ENCODE measurements at places on chromosomes 7 and 10.

DNA sequence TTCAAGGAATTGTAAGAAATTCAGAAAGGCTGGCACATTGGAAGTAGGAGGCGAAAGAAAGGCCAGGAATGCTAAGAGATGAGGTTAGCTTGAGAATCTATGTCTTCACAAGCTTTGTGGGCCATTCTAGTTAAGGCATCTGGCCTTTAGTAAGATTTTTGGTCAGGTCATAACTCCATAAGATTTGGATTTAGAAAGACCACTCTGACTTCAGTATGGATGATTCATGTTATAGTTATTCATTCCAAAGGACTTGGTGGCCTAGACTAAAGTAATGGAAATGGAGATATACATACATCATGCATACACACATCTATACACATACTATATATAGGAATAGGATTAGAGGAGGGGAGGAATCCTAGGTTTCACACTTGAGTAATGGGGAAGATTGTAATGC lies 77.5 kb downstream of the SEPTIN7 start:
- no peak for DNase-seq

GRCh38 chr7:77441046-77441445 lies 24.9 kb upstream of the GSAP start:
- DNase-seq: no peak

GRCh38 chr10:118307220-118307619 lies 34.9 kb downstream of the FAM204A start:
- peak; percentile 23 for DNase-seq

DNA sequence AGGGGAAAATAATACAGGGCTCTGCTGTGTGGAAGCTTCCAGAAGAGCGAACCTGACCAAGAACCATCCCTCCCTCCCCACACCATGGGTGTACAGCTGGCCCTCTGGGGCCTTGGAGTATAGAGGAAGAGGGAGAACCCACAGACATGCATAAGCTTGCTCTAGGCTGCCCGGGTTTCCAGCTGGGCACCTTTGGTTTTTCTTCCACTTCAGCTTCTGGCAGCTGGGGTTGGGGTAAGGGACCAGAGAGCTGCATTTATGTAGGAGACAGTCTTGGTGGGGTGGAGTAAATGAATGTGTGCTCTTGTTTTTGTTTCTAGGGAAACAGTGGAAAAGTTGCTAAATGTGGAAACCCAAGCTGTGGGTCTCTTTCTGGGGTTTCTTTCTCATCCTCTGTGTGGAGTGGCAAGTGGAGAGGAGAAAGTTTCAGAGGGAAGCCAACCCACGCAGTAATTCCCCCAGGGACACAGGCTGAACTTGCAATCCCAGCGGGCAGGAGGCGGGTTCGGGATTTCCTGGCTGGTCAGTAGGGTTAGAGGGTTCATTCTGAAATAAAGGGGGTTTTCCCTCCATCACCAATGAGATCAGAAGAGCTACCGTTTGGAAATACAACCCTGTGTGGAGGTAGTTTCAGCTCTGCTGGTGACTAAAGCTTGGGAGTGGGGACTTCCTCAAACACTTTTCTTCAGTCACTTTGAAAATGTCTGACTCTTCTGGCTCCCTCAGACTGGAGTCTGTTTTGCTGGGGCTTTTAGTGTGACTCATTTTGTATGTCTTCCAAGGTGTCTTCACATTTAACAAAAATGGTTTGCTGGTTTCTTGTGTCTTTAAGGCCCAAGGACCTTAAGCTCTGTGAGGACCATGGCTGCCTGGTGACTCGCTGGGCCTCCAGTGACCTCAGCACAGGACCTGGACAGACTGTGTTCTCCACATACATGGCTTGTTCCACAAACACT lies 22.2 kb upstream of the SRGN start:
- no peak for DNase-seq

DNA sequence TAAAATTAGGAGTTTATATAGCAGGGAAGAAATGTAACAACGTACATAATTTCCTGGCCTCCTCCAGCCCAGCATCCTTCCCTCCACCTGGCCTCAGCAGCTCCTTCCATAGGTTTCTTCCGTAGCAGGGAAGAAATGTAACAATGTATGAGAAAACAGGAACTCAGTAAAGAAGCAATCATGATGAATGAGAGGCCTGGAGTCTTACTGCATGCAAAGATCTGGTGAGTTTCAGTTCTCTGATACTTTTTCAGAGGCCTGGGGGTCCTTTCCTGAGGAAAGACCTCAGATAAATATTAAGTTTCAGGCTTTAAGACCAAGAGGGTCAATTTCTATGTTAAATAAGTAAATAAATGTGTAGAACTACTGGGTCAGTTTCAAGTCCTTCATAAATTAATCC lies 155.7 kb upstream of the C7orf33 start:
- no peak for DNase-seq

DNA sequence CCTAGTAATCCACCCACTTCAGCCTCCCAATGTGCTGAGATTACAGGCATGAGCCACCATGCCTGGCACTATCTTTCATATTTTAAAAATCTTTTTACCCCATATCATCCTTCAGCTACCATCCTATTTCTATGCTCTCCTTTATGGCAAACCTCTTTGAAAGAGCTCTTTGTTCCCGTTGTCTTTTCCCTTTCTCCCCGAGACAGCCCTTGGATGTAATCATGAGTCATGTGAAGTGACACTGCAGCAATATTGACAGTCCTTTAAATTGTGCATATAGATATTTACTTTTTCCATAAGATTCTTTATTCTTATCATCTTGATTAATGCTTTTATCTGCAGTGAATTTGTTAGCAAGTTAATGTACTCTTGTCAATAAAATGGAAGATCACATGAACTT lies 286.6 kb downstream of the ANKRD7 start:
- no peak for DNase-seq

- no peak for DNase-seq
Observed at GRCh38 chr10:74377476-74377875, 226.5 kb downstream of the ADK start.

DNA sequence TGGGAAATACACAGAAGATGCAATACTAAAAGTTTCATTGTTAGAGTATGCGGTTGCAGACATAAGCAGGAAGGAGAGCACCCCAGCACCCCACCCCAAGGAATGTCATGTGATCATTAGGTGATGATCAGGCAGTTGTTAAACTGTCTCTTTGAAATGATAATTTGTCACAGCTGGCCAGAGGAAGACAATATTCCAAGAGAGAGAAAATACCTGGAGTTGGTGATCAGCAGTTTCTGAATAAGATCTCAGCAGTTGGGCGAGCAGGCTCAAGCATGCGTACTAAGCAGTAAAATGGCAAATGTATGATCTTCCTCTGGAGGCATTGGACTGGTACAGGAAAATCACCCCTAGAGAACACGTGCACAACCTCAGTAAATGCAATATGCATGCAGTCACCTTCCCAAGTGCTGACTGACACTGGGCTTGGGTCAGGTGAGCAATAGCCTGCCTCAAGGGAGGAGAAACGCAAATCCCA lies 250.1 kb upstream of the MBL2 start:
- no peak for DNase-seq

DNA sequence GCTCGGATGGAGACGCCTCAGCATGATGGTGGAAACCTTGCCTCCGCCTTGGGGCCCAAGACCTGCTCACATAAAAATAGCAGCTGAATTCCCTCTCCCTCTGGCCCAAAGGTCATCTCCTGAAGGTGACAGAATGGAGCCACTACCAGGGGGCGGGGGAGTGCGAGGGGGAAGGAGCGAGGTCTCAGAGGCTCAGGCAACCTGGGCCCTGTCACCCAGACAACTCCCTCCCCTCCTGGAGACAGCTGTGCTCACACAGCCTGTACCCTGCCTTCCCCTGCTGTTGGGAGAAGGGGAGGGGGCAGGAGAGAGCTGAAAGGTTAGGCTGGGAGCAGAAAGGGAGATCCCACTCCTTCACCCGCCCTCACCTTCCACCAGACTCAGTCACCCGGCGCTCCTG lies 173.0 kb upstream of the RHEB start:
- DNase-seq: no peak

DNA sequence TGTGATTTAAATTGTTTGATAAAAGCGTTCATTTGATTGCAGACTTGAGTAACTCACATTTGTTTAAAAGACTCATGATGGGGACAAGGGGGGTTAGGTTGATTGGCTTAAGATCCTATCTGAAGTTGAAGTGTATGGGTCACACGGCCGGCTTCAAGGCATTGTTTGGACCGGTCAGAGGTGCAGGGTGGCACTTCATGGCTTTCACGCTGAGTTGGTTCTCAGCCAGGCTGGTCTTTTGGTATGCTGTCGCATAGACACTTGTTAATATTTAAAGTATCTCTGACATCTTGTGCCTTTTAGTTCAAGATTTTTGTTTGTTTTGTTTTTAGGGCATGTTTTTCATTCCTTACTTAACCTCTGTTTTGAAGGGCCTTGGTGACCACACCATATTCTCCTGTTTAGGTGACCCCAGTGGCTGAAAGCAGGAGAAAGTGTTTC lies 58.1 kb downstream of the CCNY start:
- DNase-seq: no peak

DNA sequence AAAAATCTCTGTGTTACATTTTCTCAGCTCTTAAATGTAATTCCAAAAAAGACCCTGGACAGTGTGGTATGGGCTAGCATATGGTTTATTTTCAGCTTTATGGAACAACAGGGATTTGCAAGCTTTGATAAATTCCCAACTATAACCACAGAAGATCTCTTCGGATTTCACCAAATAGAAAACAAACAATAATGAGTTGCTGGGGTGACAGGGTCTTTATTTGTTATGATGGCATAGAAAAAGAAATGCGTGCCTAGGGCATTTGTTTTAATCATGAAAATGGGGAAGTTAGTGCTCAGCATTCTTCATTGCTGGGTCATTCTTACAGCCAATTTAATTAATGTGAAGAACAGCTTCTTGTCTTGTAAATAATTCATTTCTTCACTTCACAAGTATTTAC lies 139.0 kb downstream of the LRRN3 start:
- DNase-seq: no peak

- peak; percentile 7 for DNase-seq
Observed at GRCh38 chr10:123858077-123858681, 33.4 kb downstream of the CPXM2 start.

GRCh38 chr10:88119160-88119559 lies 255.7 kb downstream of the PTEN start:
- no peak for DNase-seq

DNA sequence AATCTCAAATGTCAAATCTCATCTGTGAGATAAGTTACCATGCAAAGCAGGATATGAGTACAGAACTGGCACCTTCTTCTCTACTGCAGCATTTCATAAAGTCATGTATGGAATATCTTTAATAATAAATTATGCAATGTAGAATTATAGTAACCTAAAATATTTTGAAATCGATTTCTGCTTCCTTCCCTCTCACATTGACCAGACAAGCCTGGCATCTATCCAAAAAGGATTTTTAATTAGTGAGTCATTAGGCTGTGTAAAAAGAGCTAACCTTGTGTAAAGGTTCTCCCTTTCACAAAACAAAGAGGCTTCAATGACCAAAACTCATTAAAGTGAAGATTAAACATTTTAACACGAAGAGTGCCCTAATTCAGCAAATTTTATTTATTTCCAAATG lies 48.8 kb upstream of the EXOC6 start:
- DNase-seq: no peak

DNA sequence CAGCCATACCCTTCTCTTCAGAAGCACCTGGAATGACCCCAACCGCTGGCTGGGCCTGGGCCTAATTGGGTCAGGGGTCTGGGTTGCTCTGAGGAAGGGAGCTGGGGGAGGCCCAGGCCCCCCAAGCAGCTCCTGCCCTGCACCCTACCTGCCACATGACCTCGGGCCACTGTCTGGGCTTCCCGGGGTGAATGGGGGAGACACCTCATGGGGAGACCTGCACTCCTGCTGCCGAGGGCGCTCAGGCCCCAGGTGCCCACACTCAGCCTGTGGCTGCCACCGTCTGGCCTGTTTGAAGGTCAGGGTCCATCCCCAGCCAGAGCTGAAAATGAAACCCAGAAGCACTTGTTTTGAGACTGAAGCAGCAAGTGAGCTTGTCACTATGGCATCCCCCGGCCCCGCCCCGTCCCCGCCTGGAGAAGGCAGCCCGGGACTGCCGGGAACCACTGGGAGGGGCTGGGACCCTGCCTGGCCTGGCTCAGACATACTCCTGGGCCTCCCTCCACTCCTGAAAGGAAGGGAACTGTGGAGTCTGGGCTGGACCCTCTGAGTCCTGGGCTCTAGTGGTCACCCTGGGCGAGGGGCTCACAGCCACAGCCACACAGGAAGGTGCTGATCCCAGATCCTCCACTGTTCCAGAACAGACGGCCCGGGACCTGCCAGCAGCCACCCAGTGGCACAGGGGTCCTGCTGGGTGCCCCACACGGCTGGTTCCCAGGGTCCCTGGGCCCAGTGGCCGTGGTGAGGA lies 7.4 kb upstream of the MICALL2 start:
- peak; percentile 44 for DNase-seq

DNA sequence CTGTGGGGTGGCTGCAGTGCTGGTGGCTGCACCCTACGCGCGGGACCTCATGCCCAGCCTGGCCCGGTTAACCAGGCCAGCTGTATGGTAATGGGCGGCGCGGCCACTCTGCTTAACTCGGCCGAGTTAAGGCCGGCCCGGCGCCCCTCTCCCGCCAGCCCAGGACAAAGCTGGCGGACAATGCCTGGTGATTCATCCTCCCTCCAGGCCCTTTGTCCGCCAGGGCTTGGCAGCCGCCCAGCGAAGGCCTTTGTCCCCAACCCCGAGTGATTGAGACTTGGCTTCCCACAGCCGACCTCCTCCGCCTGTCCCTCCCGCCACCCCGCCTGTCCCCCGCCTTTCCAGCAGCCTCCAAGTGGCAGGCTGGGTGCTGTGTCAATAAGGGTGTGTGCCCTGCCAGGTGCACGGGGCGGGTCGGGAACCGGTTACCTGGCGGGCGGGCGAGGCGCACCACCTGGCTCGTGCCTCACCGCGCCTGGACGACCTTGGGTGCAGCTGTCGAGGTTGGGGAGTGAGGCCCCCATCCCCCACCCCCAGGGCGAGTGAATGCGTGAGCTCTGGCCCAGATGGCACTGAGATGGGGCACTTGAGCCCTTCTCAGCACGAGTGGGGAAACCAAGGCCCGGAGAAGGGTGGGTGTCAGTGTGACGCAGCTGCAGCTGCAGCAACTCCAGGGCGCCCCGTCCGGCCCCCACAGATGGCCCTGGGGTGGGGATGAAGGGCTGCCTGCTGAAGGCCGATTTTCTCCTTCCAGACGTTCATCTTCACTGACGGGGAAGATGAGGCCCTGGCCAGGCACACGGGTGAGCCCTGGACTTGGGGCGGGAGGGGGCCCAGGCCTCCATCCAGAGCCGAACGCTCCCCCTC lies 4.6 kb downstream of the LFNG start:
- DNase-seq: peak; percentile 87
